ENCODE measurements at places on chromosomes 3 and 15. TPM values are rescaled to one million over a fixed set of nuclear protein-coding genes. Genes with fewer than 3 reads are reported as not detected.

Gene CCR3
- total RNA-seq = not detected

Gene CD200
- total RNA-seq = 4.5 TPM

- no peak overlapping the region for H3K27ac ChIP-seq
- H3K36me3 ChIP-seq = no peaks in the 10 kb centered on the region
- no peaks in the 10 kb centered on the region for H3K27me3 ChIP-seq
- DNase-seq = no peak
Measured at GRCh38 chr3:175726228-175726627, 867.1 kb downstream of the NAALADL2 start.

Gene GOLGA8K
- 0.21 TPM for total RNA-seq

Gene ARID3B
- 7.4 TPM for total RNA-seq

DNA sequence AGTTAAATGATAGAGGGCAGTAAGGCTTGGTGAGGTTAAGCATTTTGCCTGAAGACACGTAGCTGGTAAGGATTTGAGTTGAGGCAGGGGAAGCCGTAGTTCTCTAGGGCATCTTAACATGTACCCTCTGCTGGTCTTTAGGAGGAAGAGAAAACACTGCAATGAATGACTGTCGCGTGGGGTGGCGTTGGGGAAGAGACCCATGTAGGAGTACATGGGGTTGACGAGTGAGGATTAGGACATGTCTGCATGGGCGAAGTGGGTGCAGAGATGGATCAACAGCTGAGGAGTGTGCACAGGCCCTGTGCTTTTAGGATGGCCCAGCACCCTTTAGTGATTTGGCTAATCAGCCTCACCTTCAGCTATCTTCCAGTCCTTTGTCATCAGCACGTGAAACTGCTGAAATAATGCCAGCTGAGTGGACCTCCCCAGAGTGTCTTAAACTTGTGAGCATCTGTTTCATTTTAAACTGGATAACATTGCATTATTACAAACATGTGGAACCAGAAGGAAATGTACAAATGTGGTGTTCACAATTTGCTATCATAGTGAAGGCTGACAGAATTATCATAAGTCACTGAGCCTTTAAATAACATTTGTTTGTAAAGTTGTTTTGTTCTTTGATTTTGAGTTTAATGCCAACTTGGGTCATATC, 15.3 kb downstream of the P2RY14 start:
- no peak overlapping the region for H3K27ac ChIP-seq
- H3K36me3 ChIP-seq = no peaks in the 10 kb centered on the region
- DNase-seq = no peak
- no peaks in the 10 kb centered on the region for H3K27me3 ChIP-seq

Gene CHRFAM7A
- total RNA-seq = 0.39 TPM

DNA sequence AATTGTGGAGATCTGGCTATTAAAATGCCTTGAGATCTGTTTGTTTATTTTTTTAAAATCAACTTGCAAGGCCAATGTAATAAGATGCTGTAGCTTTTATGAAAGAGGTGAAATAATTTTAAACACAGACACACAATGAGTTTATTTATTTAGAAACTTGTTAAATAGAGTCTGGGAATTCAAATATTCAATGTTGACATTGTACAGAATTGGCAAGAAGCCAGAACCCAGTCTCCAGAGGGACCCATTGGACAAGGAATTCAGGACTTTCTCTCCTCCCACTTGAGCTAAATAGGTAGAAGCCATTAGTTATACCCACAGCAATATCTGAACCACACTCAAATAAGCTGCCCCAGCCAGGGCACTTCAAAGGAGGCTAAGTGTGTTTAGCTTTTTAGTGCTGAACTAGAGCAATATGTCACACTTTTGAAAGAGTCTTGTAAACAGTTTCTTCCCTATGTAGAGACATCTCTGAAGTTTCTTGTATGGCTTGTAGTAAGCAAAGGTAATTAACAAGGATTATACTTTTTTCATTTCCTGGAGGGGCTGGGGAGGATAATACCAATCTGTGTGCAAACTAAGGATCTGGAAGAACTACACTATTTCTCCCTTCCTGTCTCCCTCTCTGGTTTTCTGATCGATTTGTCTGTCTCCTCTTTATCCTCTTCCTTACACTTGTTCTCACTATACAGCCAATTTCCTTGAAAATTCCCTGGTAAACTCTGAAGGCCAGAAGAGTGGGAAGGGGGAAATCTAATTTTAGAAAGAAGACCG, 6.0 kb downstream of the MECOM start:
- no peak for DNase-seq
- H3K4me3 ChIP-seq = peak overlapping the region; percentile 33
- peaks cover 41% of the 10 kb centered on the region for H3K4me1 ChIP-seq

GRCh38 chr3:192516820-192517219, 210.5 kb downstream of the FGF12 start:
- no peak overlapping the region for H3K4me3 ChIP-seq
- no peak for DNase-seq
- peaks cover 20% of the 10 kb centered on the region for H3K4me1 ChIP-seq
- no peak overlapping the region for H3K27ac ChIP-seq
- H3K27me3 ChIP-seq = no peaks in the 10 kb centered on the region

Gene PLSCR2
- total RNA-seq = not detected

GRCh38 chr3:13393427-13394360, 26.4 kb downstream of the NUP210 start:
- DNase-seq = no peak
- H3K4me1 ChIP-seq = no peaks in the 10 kb centered on the region
- H3K36me3 ChIP-seq = no peaks in the 10 kb centered on the region
- H3K4me3 ChIP-seq = no peak overlapping the region
- H3K27ac ChIP-seq = no peak overlapping the region

Data from tibial nerve (tissue), 4 donors.